ENCODE measurements at places on chromosomes 5 and 9. TPM values are rescaled to one million over a fixed set of nuclear protein-coding genes. Genes with fewer than 3 reads are reported as not detected.
A peak's percentile ranks its signal among the peaks of the same experiment; 100 is the strongest.

TEX53 gene
- not detected for polyA plus RNA-seq

ABLIM3 gene
- 9.7 TPM for polyA plus RNA-seq

TAS2R1 gene
- polyA plus RNA-seq: not detected

ZNF454 gene
- 0.16 TPM for polyA plus RNA-seq

SMC2 gene
- 3.0 TPM for polyA plus RNA-seq

APBA1 gene
- polyA plus RNA-seq: 0.01 TPM

TRIM36 gene
- 1.7 TPM for polyA plus RNA-seq

PCDHGA3 gene
- 0.05 TPM for polyA plus RNA-seq

DNA sequence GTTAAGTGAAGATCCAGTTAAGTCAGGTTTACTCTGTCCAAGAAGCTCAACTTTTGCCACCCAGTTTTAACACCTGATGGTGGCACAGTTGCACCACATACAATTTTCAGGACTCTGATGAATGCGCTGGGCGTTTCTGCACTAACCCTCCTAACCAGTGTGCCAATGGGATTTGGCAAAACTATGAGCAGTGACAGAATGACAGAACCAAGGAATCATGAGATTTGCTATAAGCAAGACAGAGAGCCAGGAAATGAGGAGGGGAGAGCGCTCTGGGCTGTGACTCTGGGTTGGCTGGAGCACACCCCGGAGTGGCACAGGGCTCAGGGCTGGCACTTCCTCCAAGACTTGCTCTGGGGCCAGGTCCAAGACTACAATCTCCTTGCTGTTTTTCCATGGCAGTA lies 84.1 kb downstream of the SH3PXD2B start:
- no peak for DNase-seq

DNA sequence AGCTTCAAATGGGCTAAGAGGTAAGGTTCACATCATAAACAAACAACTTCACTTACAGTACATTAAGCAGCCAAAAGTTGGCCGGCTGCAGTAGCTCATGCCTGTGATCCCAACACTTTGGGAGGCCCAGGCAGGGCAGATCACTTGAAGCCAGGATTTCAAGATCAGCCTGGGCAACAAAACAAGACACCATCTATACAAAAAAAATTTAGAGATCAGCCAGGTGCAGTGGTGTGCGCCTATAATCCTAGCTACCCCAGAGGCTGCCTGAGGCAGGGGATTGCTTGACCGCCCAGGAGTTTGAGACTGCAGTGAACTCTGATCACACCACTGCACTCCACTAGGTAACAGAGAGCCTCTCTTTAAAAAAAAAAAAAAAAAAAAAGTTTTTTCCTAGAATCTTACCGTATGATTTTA lies 16.9 kb downstream of the UBTD2 start:
- no peak for DNase-seq

DNA sequence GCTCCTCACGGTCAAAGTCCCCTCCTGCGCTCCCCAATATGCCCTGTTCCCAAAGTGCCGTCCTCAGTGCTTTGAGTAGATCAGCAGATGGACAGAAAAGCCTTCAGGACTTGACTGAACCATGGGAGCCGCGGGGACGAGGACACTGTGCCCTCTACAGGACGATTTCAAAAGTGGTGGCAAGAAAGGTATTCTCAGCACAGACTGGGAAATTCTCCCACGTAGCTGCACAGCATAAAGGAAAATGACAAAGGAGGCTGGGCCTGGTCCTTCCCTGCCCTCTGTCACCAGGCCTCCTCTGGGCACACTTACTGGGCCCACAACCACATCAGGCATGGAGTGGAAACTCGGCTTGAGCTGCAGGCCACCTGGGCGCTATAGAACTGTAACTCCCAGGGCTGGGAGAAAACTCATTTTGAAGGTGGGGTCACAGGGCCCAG lies 16.7 kb upstream of the MTMR12 start:
- DNase-seq: peak; percentile 73

- no peak for DNase-seq
These were observed 106.9 kb downstream of the DCP2 start for GRCh38 chr5:113083481-113083880.

- DNase-seq: no peak
These were observed 4.2 kb downstream of the MYORG start for GRCh38 chr9:34372467-34373011.

DNA sequence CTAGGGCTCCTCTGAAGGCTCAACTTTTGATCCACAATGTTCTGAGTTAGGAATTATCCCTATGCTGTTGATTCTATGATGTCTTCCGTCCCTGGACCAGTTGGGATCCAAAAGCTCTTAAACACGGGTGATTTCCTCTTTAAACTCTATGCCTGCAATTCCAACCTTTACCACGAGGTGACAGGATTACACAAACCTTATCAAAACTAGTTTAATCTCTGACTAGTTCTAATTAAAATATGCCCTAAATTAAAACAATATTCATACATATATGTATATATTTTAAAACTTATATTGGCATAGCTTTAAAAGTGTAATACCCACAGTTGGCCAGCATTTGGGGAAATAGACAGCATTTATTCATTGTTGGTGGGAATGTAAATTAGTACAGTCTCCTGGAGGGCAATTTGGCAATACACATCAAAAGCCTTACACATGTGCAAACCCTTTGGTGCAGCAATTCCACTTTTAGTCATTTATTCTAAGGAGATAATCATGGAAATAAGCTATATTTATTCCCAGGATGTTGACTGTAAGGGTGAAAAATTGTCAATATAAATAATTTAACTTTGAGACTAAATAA lies 51.6 kb upstream of the PHYKPL start:
- no peak for DNase-seq

GRCh38 chr5:174166231-174167079 lies 120.9 kb downstream of the NSG2 start:
- DNase-seq: no peak

GRCh38 chr5:10489810-10490426 lies 48.2 kb downstream of the ROPN1L start:
- no peak for DNase-seq

GRCh38 chr5:53023969-53024368 lies 34.8 kb downstream of the ITGA2 start:
- DNase-seq: no peak

- DNase-seq: no peak
These were observed 72.1 kb upstream of the PRRC1 start for GRCh38 chr5:127445328-127445727.

GRCh38 chr5:144315994-144316634 lies 145.4 kb downstream of the KCTD16 start:
- DNase-seq: peak; percentile 12

- peak; percentile 58 for DNase-seq
These were observed 91.8 kb downstream of the PDE6A start for GRCh38 chr5:149852641-149853330.

DNA sequence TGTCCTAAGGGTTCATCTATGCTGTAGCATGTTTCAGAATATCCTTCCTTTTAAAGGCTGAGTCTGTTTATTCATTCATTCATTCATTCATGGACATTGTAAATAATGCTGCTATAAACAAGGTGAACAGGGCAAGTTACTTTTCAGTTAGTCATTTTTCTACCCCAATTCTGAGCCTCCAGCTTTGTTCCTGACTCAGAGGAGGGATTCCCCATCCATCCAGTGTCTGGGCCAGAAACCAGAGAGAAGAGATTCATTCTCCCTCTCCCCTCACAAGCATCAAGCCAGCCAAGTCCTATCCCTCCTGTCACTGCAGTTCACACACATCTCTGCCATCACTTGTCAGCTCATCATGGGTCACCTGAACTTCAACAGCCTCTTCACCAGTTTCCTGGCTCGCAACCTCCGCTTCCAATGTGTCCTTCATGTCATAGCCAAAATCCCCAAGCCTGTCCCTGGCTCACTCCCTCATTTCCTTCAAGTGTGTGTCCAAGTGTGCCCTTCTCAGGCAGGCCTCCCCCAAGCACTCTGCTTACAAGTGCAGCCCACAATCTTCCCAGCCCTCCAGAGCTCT lies 203.0 kb downstream of the TTLL11 start:
- no peak for DNase-seq

DNA sequence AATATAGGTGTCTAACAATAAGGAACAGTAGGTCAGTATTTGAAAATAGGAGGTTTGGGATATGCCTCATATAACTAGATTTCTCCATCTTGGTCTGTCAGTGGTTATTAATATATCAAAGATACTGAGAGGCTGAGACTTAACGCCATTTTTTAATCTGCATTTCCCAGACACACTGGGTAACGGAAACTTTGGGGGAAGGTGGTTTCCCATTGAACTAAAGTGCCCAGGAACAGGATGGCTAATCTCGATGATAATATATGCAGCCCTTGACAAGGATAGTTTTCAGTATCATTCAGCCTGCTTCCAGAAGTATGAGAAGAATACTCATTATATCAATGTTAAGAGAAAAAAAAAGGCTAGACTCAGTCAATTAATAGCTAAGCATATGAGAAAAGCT lies 30.7 kb downstream of the EFNA5 start:
- no peak for DNase-seq

GRCh38 chr9:88828492-88828974 lies 162.7 kb upstream of the S1PR3 start:
- DNase-seq: no peak

DNA sequence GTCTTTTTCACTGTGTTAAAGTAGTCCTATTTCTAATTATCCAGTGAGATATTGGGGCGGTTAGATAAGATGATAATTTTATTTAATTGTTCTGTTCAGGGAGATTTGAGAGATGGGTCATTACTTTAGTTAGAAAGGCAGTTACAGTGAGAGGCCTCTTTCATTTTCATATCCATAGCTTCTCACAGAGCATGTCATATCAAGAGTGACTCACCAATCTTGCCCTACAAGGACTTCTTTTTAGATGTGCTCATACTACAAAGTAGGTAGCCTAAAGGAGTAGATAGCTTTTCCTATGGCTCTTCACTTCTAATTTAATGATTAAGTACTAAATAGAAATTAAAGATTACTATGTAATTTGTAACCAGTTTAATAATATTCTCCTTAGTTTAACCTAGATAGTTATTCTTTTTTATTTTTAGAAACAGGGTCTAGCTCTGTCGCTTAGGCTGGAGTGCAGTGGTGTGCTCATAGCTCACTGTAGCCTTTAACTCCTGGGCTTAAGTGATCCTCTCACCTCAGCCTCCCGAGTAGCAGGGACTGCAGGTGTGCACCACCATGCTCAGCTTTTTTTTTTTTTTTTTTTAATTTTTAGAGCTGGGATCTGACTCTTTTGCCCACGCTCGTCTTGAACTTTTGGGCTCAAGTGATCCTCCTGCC lies 71.0 kb downstream of the FER start:
- no peak for DNase-seq

DNA sequence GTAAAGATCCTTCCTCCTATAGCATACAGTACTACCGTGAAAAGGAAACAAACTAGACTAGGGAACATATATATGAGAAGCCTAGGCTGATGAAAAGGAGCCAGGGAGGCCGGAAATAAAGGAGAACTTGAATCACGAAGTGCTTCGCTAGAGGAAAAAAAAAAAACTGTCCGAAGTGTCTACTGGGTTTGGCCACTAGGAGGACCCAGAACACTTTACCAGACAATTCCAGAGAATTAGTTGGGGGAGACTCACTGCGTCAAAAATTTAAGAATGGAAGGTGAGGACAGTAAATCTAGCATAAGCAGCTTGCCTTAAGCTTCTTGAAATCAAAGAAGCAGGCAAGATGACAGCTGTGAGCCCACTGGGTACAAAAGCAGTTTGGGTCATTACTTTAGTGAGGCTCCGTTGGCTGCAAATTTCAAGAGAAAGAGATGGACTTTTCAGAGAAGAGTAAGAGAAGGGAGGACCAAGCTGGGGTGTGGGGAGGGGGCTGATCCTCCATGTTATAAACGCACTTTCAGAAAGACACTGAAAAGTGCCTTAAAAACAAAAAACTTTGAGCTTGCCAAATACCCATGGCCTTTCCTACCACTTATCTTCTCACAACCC lies 47.4 kb downstream of the P4HA2 start:
- peak; percentile 18 for DNase-seq

- no peak for DNase-seq
These were observed 76.5 kb upstream of the HSPA9 start for GRCh38 chr5:138651767-138652117.

DNA sequence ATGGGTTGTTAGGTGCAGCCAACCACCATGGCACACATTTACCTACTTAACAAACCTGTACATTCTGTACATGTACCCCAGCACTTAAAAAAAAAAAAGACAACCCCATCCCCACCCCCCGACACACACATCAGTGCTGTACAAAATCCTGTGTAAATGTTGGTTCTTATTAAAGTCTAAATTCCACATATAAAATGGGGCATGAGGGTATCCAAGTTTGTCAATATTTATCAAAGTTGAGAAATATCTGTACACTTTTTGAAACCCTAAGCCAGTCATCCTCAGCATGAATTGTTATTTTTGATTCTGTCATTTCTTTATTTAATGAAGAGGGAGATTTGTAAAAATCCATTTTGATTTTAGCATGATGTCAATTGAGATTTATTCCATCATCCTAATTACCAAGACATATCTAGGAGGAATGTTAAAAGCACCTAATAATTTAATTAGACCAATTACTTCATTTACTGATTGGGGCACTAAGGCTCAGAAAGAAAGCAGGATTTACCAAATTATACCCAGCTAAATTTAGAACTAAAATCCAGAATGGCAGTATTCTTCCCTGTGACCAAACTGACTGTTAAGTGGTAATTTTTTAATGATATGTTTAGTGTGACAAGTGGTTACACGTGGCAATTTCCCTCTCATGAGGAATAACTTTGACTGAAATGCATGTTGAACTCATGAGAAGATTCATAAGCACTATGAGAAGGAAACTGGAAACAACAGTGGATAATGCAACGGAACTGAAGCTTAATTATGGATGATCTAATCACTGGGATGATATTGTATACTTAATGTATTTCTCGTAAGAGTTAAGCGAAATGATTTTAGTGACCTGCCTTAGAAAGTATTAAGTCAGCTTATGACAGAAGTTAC lies 195.9 kb downstream of the SGCD start:
- no peak for DNase-seq

GRCh38 chr9:69180670-69181069 lies 6.6 kb downstream of the TJP2 start:
- DNase-seq: peak; percentile 93

DNA sequence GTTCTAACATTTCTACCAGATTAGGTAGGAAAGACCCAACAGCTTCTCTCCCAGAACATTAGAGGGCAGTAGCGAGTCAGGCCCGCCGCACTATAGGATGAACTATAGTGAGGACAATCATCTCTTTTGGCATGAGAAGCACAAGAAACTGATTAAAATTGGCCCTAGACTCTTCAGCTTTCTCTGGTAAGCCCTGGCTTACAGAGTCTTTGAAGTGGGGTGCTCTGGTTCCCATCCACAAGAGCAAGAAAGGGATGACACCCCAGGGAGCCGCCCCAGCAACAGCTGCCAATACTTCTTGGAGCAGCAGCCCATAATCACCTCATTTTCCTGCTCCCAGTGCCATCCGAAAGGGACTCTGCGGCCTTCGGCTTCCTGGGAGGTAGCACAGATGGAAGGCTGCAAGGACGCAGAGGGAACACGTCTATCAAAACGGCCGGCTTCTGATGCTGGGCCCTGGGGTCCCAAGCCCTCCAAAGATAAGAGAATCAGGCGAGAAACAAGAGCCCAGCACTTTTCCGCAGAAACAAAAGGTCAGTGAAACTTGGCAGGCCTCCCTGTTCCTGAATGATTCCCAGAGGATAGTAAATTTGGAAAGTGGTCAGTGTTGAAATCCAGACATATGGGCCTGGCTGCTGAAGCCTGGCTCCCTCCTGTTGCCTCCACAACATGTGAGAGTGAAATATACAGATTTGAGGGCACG lies 69.3 kb downstream of the HSD17B3 start:
- DNase-seq: peak; percentile 41

GRCh38 chr5:80834710-80835109 lies 125.5 kb upstream of the RASGRF2 start:
- DNase-seq: no peak
